ENCODE measurements at places on chromosomes 4 and X. TPM values are rescaled to one million over a fixed set of nuclear protein-coding genes. Genes with fewer than 3 reads are reported as not detected.

Gene ERAS
- total RNA-seq, result not detected

- no peak for DNase-seq
Measured at GRCh38 chr4:39864391-39864790, 113.3 kb downstream of the PDS5A start.

GRCh38 chr4:81786063-81786763 is 314.5 kb upstream of the RASGEF1B start:
- no peak for DNase-seq

GRCh38 chr4:187268940-187269339 is 545.3 kb upstream of the FAT1 start:
- peak; percentile 7 for DNase-seq

DNA sequence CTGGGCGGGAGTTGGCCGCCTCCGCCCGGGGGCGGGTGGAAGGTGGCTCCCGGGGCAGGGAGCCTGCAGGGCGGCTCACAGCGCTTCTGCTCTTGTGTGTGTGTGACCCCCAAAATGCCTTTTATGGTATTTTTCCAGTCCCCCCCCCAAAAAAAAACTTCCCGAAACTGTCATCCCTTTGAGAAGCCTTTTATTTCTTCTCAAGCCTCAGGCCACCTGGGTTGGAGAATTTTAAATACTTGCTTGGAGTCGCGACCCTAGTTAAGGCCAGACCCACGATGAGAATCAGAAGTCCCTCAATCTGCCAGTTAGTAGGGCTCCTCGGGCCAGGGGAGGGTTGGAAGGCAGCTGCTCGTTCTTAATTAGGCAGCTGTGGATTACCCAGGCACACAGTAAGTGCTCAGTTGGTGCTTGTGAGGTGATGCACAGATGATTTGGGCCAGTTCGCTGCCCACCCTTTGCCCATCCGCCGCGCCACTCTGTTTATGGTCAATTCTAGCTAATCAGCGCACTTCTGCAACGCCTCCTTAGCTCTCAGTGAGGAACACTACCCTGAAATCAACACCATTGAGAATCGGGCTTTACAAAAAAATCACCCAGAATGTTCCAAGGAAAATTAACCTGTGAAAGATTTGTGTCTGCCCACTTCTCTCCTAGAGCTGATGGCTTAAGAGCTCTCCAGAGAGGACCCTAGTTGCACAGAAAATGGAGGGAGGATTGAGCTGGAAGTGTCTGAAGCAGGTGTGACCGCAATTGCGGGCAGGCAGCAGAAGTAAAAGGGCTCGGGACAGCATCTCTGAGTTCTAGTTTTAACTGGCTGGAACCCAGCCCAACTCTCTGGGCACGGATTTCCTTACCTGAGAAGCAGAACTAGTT is 648 bp upstream of the SCD5 start:
- DNase-seq, result no peak

Gene STK32B
- total RNA-seq, result 2.9 TPM

- DNase-seq, result no peak
Measured at GRCh38 chr4:139196462-139196861, 19.4 kb upstream of the ELF2 start.

DNA sequence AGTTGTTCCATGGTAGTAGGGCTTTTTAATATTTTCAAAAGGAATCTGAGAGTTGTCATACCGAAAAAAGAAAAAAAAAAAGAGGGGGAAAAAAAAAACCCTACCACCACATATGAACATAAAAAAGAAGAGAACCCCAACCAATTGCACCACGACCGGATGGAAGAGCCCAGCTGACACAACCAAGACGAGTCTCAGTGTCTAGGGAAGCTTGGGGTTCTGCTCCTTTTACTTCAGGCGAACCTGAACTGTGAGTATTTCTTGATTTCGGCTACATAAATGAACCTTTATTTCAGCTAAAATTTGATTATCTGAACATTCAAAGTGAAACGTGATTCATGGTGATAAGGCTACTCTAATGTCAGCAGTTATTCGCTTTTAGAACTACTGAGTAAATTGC is at the start of gene GPR34:
Gene GPR34 (plus strand): TSS at position 139 of the 400 bp plus-strand sequence. CDS start 6,661 bp downstream, outside the sequence.
- DNase-seq, result no peak

- DNase-seq, result peak; percentile 77
Measured at GRCh38 chr4:7828793-7829301, 110.8 kb downstream of the AFAP1 start.

Gene AREG
- total RNA-seq, result 1.5 TPM

DNA sequence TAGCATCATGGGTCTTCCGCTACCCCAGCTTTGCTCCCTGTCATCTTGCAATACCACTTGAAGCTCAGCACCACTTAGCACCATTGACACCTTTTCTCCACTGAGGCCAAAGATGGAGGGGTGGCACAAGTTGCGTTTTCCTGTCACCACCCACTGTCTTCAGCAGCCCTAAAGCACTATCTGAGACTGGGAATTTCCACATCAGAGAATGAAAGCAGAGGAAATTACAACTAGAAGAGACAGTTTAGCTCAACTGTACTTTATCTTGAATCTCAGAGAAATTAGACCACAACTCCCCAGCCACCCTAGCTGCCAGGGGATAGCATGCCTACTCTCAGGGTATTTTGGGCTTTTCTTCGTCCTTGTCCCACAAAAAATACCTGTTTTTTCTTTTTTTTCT is 111.0 kb downstream of the DDIT4L start:
- DNase-seq, result no peak

Gene AFF1
- total RNA-seq, result 58.2 TPM

GRCh38 chrX:138034136-138034535 is 468.2 kb downstream of the ZIC3 start:
- DNase-seq, result no peak

GRCh38 chrX:130636277-130636676 is 234.5 kb downstream of the RBMX2 start:
- DNase-seq, result no peak

Gene EGF
- 25.1 TPM for total RNA-seq

- no peak for DNase-seq
Measured at GRCh38 chr4:153252122-153252521, 47.9 kb downstream of the TRIM2 start.

DNA sequence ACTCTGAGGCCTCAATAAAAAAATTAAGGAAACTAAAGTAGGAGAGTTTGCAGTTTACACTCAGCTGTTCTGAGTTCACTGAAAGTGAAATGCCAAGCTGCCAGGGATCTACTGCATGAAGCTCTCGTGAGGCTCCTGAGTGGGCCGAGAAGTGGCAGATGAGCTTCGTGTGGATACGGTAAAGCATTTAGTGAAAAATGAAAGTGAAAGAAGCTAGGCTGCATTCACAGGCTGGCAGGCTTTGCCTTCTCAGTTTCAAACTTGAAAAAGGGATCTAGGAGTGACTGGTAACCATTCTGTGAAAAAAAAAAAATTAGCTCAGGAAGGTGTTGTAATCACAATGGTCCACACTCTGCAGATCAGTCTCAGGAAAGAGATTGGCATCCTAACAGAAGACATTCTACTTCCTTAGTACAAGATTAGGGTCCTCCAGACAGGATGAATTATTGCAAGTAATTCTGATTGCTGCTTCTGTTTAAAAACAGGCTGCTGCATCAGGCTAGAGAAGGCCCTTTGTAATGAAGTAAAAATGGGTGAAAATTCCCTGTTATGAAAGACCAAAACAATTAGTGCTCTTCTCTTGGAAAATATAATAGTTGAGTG is 679.9 kb downstream of the RPA4 start:
- peak; percentile 56 for DNase-seq

DNA sequence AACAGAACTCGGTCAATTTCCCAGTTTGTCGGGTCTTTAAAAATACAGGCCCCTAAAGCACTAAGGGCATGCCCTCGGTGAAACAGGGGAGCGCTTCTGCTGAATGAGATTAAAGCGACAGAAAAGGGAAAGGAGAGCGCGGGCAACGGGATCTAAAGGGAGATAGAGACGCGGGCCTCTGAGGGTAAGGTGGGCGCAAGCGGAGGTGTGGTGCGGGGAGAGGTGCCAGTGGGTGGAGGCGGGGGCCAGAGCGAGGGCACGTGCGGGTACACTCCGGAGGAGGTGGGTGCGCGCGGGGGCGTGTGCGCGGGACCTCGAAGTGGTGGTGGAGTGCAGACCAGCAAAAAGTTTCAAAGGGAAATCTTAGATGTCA is 787 bp upstream of the TET2 start:
- no peak for DNase-seq

DNA sequence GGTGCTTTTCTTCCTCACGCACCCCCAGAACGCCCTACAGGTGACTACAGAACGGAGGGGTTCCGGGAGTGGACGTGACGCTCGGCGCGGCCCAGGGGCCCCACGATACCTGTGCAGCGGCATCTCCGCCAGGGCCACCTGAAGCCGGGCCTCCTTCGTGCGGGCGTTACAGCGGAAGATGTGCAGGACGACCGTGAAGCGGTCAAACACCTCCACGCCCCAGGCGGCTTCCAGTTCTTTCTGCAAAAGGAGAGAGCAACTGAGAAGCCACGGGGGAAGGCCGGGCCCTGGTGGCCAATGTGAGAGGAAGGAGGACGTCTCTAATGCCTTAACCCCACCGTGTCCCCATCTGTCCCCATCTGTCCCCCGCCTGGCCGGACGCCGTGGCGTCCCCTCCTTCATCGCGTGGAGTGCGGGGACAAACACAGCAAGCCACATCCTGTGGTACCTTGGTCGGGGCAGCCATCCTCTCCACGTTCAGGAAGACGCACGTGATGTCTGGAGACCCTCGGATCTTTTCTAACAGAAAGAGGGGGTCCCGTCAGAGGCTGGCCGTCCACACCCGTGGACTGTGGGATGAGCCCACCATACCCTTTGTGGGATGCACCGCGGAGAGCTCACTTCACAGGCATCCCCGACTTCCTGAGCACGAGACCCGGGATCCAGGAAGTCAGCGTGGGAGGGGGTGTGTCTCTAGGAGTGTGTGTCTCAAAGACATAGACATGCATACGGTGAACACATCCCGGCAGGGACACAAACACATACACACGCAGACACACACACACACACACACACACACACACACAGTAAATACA is 3.6 kb downstream of the GTPBP6 start:
- no peak for DNase-seq

GRCh38 chr4:158722917-158723793 is at the start of gene PPID:
TSS of gene PPID (minus strand) at chr4:158723396. CDS start at chr4:158723288, 108 bp downstream.
- DNase-seq, result peak; percentile 58

DNA sequence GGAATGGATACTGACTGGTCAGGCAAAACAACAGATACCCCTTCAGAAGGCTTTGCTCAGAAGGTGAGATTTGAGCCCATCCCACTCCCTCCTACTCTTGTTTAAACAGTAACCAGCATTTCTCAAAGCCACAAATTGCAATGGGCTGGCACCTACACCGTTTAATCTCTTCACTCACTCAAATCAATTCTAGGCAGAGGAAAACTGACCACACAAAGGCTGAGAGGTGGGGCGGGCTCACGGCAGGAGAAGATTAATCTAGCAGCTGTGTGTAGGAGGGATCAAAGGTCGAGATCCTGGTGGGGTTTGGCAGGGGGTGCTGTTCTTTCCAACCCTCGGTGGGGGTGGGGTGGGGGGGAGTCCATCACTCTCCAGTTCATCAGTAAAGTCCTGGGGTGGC is 622.4 kb downstream of the BCOR start:
- no peak for DNase-seq

DNA sequence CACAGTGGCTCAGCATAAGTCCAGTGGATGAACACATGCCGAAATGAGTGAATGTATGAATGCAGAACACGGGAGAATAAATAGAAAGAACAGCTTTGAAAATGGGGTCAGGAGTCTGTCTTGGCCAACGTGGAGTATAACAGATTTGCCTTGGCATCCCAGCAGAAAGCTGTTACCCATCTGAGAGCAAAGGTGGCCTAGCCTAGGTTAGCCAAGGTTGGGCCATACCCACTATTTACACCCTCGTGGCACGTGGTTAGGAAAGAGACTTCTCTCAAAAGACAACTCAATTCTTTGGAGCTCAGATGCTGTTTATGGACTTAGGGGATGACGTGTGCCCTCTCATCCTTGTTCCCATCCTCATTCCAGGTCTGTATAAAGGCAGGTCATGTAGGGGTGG is 127.3 kb downstream of the NSUN7 start:
- no peak for DNase-seq

Gene EPGN
- total RNA-seq, result 0.77 TPM

GRCh38 chrX:19005909-19006308 is 22.0 kb upstream of the PHKA2 start:
- no peak for DNase-seq

Gene PF4V1
- total RNA-seq, result not detected

DNA sequence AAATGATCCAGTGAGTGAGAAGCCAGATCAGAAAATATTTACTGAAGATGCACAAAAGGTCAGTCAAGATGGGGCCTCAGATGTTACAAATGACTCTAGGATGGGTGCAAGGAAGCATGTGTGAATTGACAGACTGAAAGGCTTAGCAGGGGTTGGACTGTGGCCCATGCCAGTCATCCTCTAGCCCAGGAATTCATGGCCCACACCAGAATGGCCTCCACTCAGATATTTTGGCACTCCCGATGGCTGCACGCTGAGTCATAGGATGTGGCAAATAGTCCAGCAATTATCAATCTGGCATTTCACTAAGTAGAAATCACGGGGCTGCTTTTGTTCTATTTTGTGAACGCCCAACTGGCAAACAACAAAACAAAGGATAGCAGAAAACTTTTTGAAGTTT is 406.5 kb downstream of the IQCM start:
- peak; percentile 92 for DNase-seq

DNA sequence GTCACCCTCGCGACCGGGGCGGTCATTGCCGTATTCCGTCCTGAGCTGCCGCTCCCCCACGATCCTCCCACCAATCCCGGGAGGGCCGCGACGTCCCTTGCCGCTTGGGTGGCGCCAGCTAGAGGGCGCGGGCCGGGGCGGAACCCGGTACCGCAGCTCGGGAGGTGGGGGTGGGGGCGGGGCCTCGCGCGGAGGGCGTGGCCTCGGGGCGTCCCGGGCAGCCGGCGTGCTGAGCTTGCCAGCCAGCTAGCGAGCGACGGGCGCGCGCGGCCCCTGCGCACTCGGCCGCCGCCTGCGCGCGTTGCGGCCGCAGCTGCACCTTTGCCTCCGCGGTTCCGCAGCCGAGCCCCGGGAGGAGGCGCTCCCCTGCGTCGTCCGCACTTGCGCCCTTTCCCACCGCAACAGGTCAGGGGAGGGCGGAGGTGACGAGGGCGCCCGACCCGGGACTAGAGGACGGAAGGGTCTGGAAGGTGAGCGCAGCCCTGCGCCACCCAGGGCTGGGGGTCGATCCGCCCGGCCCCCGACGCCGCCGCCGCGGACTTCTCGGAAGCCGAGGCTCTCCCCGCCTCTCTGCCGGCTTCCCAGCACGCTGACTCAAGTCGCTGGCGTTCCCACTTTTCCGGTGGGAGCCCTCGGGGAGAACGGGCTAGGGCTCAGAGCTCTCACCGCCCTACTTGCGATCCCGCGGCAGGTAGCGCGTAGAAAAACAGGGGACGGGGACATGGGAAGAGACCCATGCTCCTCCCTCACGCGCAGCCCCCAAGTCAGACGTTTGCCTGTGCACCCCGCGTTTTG is at the start of gene AFF1:
Gene AFF1 (plus strand): TSS at position 241 of the 795 bp plus-strand sequence. CDS start 13,523 bp downstream, outside the sequence.
- DNase-seq, result peak; percentile 65

GRCh38 chr4:159051245-159052071 is 51.4 kb upstream of the RAPGEF2 start:
- no peak for DNase-seq

GRCh38 chr4:128663325-128663724 is 146.2 kb upstream of the JADE1 start:
- no peak for DNase-seq

Gene SMIM43
- not detected for total RNA-seq

Gene BEND2
- total RNA-seq, result not detected

- no peak for DNase-seq
Measured at GRCh38 chr4:140752291-140753068, 3.7 kb downstream of the TBC1D9 start.

All from astrocyte (in vitro differentiated cells and primary cell).